Karpas-422 (cell line): ENCODE measurements at places on chromosomes 4 and X. TPM values are rescaled to one million over a fixed set of nuclear protein-coding genes. Genes with fewer than 3 reads are reported as not detected.

DNA sequence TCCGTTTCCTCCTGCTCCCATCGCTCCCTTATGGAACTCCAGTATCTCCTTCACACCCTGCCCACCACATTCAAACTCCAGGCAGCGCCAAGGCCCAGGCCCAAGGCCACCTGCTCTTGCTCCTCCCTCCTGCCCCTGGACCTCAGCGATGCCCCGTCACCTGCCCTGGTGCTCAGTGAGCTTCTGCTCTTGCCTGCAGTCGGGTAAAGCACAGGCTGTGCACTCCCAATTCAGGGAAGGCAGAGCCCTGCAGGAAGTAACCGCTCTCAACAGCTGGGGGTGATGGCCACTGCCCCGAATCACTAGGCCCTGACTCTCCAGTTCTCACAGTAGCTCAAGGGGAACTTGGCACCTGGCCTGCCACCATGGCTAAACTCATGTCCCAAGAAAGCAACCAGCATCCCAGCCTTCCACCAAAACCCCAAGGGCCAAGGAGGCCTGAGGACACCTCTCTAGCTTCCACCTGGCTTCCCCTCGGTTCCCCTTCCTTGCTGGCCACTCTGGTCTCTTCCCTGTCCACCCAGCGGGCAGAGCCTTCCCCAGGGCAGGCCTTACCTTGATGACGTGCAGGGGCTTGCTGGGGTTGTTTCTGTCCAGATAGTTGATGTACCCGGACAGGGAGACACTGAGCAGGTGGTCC, 29.3 kb downstream of the WDR1 start:
- peaks cover 12% of the 10 kb centered on the region for H3K36me3 ChIP-seq
- H3K4me1 ChIP-seq: no peaks in the 10 kb centered on the region
- no peak overlapping the region for H3K27ac ChIP-seq
- H3K4me3 ChIP-seq: no peak overlapping the region
- no peaks in the 10 kb centered on the region for H3K27me3 ChIP-seq

- no peaks in the 10 kb centered on the region for H3K27me3 ChIP-seq
- H3K4me3 ChIP-seq: no peak overlapping the region
- no peaks in the 10 kb centered on the region for H3K4me1 ChIP-seq
Observed at GRCh38 chrX:151711154-151711553, 4.7 kb upstream of the FATE1 start.

DNA sequence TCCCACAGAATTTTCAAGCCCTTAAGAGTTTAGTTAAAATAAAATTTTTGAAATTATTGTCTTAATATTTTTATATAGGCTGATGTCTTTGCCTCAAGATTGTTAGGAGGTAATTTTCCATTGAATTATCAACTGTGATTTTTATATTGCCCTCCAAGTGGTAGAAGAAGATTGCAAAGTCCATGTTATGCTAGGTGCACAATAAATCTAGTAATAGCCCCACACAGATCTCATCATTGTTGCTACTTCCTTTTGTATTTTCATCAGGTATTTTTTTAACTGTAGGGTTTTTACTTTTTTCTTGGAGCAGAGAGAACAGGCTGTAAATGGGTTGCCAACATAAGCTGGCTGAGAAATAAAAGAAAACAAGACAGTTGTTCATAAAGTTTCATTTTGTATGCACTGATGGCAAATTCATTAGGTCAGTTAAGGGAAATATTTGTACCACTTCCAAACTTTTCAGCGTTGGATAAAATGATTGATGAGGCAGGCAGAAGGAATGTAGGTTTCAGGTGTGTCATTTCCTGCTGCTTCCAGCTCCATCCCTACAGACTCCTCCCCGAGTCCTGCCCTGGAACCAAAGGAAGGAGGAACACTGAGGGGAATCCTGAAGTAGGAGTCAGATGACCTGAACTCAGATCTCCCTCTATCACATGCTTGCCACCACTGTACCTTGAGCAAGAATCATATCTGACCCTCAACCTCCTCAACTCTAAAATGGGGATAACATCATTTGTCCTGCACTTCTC, 105.5 kb downstream of the PRRG1 start:
- no peak for DNase-seq
- H3K4me3 ChIP-seq: no peak overlapping the region
- no peak overlapping the region for H3K27ac ChIP-seq
- no peaks in the 10 kb centered on the region for H3K36me3 ChIP-seq
- no peaks in the 10 kb centered on the region for H3K27me3 ChIP-seq
- H3K4me1 ChIP-seq: no peaks in the 10 kb centered on the region

DNA sequence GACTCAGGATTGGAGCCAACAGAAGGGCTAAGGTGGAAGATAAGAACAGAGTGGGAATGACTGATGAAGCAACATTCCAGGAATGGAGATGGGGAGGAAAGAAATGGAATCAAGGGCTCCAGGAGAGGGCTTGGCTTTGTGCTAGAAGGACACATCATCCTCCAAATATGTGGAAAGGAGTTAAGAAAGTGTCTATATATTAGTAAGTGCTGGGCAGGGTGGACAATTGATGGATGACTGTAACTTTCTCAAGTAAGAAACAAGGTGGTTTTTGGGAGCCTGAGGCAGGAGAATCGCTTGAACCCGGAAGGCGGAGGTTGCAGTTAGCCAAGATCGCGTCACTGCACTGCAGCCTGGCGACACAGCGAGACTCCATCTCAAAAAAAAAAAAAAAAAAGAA, 71.6 kb upstream of the NFKB1 start:
- peaks cover 7% of the 10 kb centered on the region for H3K4me1 ChIP-seq
- H3K27me3 ChIP-seq: no peaks in the 10 kb centered on the region
- no peak for DNase-seq
- H3K36me3 ChIP-seq: no peaks in the 10 kb centered on the region

- H3K4me1 ChIP-seq: no peaks in the 10 kb centered on the region
- H3K36me3 ChIP-seq: no peaks in the 10 kb centered on the region
- no peak overlapping the region for H3K4me3 ChIP-seq
- no peak for DNase-seq
- H3K27me3 ChIP-seq: no peaks in the 10 kb centered on the region
Observed at GRCh38 chrX:121356139-121356849, 308.9 kb downstream of the GLUD2 start.

- no peaks in the 10 kb centered on the region for H3K36me3 ChIP-seq
- no peaks in the 10 kb centered on the region for H3K27me3 ChIP-seq
- no peaks in the 10 kb centered on the region for H3K4me1 ChIP-seq
- no peak for DNase-seq
Observed at GRCh38 chrX:115687595-115687994, 126.6 kb downstream of the PLS3 start.

- H3K4me1 ChIP-seq: no peaks in the 10 kb centered on the region
- H3K4me3 ChIP-seq: no peak overlapping the region
- DNase-seq: peak; percentile 72
- H3K27ac ChIP-seq: no peak overlapping the region
- no peaks in the 10 kb centered on the region for H3K27me3 ChIP-seq
Observed at GRCh38 chr4:140637836-140638235, 69.1 kb upstream of the UCP1 start.

DNA sequence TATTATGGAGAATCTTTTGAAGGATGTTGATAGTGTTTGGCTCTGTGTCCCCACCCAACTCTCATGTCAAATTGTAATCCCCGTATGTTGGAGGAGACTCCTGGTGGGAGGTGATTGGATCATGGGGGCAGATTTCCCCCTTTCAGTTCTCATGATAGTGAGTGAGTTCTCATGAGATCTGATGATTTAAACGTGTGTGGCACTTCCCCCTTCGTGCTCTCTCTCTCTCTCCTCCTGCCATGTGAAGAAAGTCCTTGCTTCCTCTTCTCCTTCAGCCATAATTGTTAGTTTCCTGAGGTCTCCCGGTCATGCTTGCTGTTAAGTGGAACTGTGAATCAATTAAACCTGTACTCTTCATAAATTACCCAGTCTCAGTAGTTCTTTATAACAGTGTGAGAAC, 166.1 kb upstream of the NUDT6 start:
- no peak overlapping the region for H3K27ac ChIP-seq
- H3K4me1 ChIP-seq: peaks cover 13% of the 10 kb centered on the region
- DNase-seq: no peak
- peaks cover 13% of the 10 kb centered on the region for H3K36me3 ChIP-seq

DNA sequence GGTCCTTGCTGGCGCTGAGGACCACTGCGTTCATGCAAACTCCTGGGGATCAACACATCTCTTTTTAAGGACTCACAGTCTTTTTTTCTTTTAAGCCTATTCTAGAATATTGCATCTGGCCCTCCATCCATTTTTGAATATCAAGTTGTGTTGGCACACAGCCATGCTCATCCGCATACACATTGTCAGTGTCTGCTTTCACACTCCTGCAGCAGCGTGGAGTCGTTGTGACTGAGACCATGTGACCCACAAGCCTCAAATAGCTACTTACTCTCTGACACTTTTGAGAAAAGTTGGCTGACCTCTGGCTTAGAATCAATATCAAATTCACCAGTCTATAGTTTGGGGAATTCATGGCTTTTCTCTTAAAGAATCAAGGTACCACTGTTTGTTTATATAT, 191.8 kb upstream of the S100G start:
- H3K4me3 ChIP-seq: no peak overlapping the region
- H3K4me1 ChIP-seq: no peaks in the 10 kb centered on the region
- H3K27ac ChIP-seq: no peak overlapping the region
- no peak for DNase-seq

DNA sequence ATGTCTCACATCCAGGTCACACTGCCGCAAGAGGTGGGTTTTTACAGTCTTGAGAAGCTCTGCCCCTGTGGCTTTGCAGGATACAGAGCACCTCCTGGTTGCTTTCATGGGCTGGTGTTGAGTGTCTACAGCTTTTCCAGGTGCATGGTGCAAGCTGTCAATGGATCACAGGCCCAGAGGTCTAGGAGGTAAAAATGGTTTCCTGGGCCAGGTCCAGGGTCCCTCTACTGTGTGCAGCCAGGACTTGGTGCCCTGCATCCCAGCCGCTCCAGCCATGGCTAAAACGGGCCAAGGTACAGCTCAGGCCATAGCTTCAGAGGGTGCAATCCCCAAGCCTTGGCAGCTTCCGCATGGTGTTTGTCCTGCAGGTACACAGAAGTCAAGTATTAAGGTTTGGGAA, 434.1 kb upstream of the GALNT7 start:
- no peaks in the 10 kb centered on the region for H3K36me3 ChIP-seq
- no peaks in the 10 kb centered on the region for H3K4me1 ChIP-seq
- no peaks in the 10 kb centered on the region for H3K27me3 ChIP-seq
- H3K27ac ChIP-seq: no peak overlapping the region

DNA sequence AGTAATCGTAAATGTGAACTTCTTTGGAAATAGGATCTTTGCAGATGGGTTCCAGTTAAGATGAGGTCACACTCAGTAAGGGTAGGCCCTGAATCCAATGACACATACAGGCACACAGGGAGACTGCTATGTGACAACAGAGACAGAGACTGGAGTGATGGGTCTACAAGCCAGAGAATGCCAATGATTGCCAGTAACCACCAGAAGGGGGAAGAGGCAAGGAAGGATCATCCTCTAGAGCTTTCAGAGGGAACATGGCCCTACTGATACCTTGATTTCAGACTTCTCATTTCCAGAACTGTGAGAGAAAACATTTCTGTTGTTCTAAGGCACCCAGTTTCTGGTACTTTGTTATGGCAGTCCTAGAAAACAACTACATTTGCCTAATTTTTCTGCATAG, 73.1 kb upstream of the CCDC160 start:
- DNase-seq: no peak
- peaks cover 21% of the 10 kb centered on the region for H3K4me1 ChIP-seq
- no peak overlapping the region for H3K4me3 ChIP-seq
- H3K27ac ChIP-seq: no peak overlapping the region

- H3K27me3 ChIP-seq: no peaks in the 10 kb centered on the region
- DNase-seq: no peak
- H3K27ac ChIP-seq: no peak overlapping the region
- H3K36me3 ChIP-seq: no peaks in the 10 kb centered on the region
- no peaks in the 10 kb centered on the region for H3K4me1 ChIP-seq
Observed at GRCh38 chr4:35087218-35087617, 1157.1 kb downstream of the ARAP2 start.

GRCh38 chr4:158572608-158573007, 50.9 kb downstream of the RXFP1 start:
- peaks cover 4% of the 10 kb centered on the region for H3K4me1 ChIP-seq
- no peak for DNase-seq
- no peak overlapping the region for H3K4me3 ChIP-seq
- no peaks in the 10 kb centered on the region for H3K36me3 ChIP-seq

GRCh38 chr4:2072971-2073807, 14.1 kb downstream of the NAT8L start:
- no peak overlapping the region for H3K4me3 ChIP-seq
- no peak overlapping the region for H3K27ac ChIP-seq
- no peaks in the 10 kb centered on the region for H3K27me3 ChIP-seq
- no peaks in the 10 kb centered on the region for H3K36me3 ChIP-seq
- no peak for DNase-seq

The FAM199X gene
- total RNA-seq: 12.2 and 26.8 TPM in 2 replicates

The TLR1 gene
- 36.0 and 103 TPM in 2 replicates for total RNA-seq

The GAGE1 gene
- total RNA-seq: not detected in 2 replicates

The MAGED4 gene
- total RNA-seq: not detected in 2 replicates

The DAPP1 gene
- 49.1 and 102 TPM in 2 replicates for total RNA-seq

The TCP11X2 gene
- not detected in 2 replicates for total RNA-seq

The AMOT gene
- not detected in 2 replicates for total RNA-seq
